ENCODE measurements at places on chromosomes 6 and 20.

DNA sequence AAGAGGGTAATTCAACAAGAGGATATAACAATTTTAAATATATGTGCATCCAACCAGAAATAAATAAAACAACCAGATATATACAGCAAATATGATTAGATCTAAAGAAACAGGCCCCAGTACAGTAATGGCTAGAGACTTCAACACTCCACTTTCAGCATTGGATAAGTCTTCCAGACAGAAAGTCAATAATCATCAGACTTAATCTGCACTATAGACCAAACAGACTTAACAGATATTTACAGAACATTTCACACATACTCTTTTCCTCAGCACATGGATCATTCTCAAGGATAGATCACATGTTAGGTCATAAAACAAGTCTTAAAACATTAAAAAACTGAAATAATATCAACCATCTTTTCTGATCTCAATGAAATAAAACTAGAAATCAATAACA lies 62.7 kb upstream of the MTRF1L start:
- no peak for DNase-seq

GRCh38 chr6:139588734-139589593 lies 214.5 kb upstream of the CITED2 start:
- no peak for DNase-seq

DNA sequence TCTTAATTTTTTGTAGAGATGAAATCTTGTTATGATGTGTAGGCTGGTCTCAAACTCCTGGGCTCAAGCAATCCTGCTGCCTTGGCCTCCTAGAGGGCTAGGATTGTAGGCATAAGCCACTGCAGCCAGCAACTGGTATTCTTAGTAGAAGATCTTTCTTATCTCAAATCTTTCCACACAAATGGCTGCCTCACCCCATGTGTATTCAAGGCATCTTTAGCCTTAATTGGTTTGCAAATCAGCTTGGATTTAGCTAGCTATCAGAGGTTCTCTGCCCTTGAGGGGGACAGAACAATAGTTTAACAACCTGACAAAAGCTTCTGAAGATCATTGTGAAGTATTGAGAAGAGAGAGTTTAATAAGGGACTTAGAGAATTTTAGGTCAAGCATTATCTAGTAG lies 17.9 kb upstream of the ABRACL start:
- DNase-seq = no peak

DNA sequence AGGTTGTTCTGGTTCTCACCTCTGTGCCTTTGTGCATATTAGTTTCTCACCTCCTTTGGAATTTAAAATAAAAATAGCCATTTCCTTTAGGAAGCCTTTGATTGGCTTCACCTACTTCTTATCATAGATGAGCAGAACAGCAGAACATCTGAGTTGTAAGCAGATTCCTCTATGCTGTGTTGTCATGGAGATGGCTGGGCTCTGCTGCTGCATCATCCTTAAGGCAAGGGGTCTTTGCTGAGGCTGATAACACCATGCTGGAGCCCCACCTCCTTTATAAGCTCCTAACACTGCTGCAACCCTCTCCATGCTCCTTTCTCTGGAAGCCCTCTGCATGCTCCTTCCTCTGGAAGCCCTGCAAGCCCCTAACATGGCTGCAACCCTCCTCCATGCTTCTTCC lies 276.5 kb upstream of the TCF21 start:
- DNase-seq = no peak

DNA sequence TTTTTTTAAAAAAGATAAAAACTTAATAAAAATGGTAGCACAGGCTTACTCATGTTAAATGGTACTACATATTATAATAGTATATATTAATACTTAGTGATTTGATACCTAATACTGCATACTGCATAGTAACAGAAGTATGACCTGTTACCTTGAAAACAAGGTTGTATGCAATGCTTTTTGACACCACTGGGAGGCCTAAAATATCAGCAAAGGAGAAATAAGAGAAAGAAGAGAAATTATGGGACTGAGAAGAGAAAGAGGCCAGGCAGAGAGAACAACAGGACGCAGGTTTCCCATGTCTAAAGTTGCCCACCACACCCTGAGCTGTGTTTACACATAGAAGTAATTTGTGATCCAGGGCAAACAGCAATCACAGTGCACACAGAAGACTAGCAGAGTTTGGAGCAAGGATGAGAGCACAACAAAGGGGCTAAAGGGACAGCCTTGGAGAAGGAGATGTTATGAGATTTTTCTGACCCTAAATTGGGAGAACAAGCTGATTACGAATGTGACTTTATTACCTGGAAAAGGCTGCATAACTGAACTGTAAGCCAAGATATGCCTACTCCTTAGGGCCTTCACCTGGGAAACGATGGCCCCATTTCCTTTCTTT lies 73.2 kb downstream of the ROS1 start:
- no peak for DNase-seq

- no peak for DNase-seq
These were observed 9.7 kb upstream of the FBXL4 start for GRCh38 chr6:98957450-98957849.

- no peak for DNase-seq
These were observed 13.9 kb downstream of the ZNF831 start for GRCh38 chr20:59177266-59178250.

- DNase-seq = no peak
These were observed 24.7 kb downstream of the TBC1D7 start for GRCh38 chr6:13303668-13304017.

GRCh38 chr6:155031091-155031490 lies 36.0 kb downstream of the TIAM2 start:
- no peak for DNase-seq

DNA sequence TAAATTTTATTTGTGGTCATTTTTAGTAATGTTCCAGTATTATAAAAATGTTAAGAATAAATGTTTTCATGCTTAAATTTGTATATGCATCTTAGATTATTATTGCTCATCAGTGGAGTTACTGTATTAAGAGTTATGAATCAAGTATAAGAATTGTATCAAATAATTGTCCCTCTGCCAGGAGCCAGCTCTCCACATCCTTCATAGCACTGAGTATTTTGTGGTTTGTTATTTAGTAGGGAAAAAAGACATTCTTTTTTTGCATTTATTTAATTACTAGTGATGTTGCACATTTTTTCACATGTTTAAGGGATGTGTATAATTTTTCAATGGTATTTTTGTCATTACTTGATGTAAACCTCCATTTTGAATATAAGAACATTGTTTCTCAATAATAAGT lies 102.0 kb downstream of the ADGRB3 start:
- no peak for DNase-seq

DNA sequence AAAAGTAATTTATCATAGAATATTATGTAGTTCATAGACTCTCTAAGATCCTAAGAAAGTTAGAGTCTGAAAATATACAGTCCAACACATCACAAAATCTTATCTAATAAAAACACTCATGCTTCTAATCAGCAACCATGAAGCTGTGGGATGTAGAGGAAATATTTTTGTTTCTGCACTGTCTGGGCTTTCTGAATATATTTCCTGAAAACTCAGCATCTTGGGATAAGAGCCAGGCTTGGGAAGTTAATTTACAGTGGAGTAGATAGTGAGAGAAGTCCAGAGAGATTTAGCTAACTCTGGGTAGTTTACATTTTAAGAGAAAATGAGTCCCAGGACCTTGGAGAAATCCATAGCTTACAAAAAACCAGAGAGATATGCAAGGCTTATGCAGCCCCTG lies 150.4 kb upstream of the BMP5 start:
- DNase-seq = no peak

DNA sequence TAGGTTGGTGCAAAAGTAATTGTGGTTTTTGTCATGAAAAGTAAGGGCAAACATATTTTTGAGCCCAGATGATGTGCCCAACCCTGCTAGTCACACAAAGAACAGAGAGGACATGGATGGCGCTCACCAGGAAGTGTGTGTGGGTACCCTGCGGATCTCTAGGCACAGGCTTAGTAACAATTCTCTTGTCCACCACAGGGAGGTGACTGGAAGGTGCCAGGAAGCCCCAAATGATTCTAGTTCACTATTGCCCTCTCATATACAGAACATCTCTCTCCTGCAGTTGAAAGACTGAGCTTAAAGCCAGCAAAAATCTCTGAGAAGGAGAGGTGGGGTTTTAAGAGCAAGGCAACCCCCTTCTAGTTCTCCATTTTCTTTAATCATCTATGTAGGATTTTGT lies 272.1 kb upstream of the TAB2 start:
- DNase-seq = no peak
